Frontal cortex (tissue), 4 donors: ENCODE measurements at places on chromosomes 6 and 20. TPM values are rescaled to one million over a fixed set of nuclear protein-coding genes. Genes with fewer than 3 reads are reported as not detected.

GRCh38 chr20:58239216-58239615 is 10.8 kb upstream of the ANKRD60 start:
- no peak for DNase-seq

DNA sequence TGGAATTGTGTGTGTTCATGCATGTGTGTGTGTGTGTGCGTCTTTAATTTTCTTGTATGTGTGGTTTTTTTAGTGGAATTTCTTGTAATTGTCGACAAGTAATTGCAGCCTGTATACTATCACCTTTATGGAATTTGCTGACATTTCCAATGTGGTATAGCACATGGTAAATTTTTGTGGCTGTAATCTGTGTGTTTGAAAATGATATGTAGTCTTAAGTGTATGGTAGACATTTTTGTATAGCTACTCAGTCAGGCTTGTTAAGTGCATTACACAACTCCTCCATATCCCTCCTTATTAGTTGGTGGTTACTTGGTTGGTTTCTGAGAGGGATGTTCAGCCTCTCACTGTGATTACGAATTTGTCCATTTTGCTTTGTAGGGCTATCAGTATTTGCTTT is 384.5 kb upstream of the HSF2 start:
- no peak for DNase-seq

TFAP2C gene
- 2.4 TPM for total RNA-seq

DNA sequence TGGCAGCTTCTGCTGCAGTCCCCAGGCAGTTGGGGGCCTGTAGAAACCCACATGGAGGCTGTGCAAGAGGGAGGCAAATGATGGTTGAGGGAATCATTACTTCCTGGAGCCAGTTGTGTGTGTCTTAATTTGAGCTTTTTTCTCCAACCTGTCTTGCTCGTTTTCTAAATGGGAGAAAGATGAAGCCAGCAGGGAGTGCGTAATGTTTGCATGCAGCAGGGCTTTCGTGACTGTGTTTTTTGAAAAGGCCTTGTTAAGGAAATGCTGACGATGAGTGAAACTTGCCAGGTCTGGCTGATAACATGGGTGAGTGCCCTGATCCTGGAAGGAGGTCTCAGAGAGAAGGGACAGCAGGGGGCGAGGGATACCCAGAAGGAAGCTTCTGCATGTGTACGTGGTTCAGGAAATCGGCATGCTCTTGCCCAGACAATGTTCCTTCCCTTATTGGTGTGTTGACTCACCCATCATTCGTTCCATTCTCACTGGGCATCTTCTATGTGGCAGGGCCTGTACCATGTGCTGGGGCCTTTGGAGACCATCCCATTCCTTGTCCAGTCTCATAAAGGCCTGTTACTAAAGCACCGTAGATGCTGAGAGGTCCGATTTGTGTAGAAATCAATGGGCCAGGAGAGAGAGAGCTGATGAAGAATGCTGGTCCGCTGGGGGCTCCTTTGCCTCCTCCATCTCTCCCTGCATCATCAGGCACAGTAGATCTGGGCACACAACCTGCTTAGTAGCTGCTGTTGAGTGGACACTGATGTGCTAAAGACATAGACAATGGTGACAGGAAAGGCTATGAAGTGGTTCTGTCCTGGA is 27.4 kb downstream of the GLP1R start:
- no peak for DNase-seq

DNA sequence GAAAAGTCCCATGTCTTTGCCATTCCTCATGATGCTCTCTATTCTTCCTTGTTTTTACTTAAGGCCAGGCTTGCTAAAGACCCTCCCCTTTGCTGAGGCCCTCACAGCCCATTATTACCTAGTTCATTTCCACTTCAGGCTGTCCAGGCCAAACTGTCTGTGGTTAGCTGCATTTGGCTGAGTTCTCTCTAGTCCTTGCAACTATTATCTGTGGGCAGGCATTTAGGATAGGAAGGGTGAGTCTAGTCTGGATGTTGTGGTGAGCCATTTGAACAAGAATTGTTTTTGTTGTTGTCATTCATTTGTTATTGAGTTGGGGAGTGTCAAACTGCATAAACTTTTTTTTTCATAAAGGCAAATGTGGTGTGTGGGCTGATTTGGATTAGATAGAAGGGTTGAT is 182.4 kb downstream of the CD109 start:
- DNase-seq: no peak

CCR6 gene
- total RNA-seq: not detected

DNA sequence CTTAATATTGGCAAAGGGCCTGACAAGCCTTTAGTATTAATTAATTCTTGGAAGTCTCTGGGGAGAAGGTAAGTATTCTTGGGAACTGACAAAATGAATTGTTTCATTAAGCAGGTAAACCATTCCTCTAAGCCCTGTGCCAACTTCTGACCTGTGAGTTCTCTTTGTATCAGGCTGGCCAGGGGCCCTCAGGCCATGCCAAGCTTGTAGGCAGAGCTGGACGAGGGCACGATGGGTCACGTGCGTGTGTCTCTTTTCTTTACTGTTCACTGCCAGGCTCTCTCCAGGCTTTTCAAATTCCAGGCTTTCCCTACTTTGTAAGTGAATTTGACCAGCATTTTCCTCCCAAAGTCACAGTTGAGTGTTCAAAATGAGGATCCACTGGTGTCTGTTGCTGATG is 112.4 kb downstream of the NRN1 start:
- no peak for DNase-seq

DNA sequence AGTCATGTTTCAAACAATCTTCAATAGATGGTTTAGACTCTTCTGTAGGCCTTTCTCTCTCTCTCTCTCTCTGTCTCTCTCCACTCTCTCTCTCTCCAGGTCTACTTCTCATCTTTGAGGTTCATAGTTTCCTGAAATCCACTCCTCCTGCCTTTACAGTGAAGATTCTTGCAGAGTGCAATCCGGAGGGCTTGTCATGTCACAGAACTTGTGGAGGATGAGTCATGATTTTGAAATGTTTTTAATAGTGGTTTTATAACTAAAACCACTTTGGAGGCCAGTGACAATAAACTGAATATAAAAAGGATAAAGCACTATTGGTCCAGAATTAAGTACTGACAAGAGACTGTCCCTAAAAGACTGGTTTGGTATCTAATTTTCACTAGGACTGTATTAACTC is 156.3 kb downstream of the KIF6 start:
- DNase-seq: no peak

DNA sequence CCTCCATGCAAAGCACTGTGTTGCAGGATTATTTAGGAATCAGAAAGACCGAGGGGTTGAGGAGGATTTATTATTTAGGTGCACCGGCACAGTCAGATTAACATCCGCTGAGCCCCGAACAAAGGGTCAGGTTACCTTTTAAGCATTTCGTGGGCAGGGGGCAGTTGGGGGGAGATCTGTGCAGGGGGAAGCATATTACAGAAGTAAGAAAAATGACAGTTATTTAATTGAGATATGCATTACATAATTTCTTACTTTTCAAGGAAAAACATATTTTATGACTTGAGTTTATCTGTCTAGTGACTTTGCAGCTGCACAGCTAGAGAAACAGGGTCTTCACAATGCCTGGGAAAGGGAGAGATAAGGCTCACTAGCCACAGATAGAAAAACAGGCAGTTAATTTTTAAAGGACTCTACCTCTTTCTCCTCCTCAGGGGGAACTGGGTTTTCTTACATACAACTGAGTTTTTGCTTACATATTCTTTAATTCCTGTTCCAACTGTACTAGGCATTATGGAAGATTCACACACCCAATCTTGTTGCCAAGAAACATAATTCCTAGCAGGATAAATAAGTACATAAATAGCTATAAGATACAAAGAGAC is 1.7 kb upstream of the HINT3 start:
- DNase-seq: no peak

GRCh38 chr20:20192366-20192765 is 140.0 kb downstream of the CFAP61 start:
- DNase-seq: no peak

RREB1 gene
- 1.6 TPM for total RNA-seq

VWA7 gene
- total RNA-seq: under 0.01 TPM

LGSN gene
- 0.82 TPM for total RNA-seq

DNA sequence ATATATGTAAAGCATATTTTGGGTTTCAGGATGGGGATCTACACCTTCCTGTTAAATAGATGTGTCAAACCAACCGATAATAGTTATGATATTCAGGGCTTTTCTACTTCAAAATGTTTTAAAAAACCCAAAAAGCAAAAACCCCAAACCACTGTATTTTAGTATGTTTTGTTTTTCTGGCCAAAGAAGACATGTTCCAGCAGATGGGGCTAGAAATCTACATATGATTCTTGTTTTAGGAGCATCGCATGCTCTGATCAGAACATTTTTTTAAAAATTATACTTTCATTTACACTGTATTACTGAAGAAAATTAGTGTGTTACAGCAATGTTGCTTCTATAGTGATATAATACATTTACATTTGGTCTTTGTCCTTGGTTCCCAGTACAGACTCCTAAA is 11.0 kb downstream of the RMND1 start:
- DNase-seq: no peak

SYCP2L gene
- 5.7 TPM for total RNA-seq

SLC17A1 gene
- not detected for total RNA-seq

DNA sequence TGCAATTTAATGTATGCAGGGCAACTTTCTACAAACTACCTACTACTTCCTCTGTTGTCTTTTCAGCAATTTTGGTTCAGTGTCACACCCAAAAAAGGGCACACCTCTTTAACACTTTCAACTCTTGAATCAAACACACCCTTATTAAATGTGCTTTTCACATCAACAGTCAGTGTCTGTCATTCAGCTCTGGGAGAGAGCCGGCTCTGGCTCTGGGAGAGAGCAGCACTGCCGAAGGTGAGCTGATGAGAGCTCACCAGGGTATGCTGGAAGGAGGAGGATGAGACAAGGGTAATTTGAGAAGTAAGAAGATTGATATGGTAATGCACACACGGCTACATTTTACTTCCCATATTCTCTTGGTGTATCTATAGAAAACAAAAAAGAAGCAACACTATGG is 134.3 kb downstream of the RTN4IP1 start:
- no peak for DNase-seq

DNA sequence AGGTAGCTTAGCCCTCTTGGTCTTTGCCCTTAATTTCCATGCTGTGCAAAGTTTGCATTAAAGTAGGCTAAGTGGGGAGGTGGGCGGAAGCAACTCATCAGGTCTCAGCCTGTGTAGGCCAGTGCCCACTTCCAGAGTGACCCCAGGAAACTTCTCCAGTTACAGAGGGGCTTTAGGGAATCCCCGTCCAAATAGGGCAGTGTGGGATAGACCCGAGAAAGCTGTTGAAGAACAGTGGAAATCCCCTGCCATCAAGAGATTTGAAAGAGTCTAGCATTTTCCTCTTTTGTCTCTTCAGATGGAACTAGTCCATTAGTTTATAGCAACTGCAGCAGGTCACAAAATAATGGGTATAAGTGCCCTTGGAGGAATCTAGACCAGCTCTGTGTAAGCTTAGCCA is 20.2 kb downstream of the SF3B5 start:
- DNase-seq: no peak

SIRPD gene
- total RNA-seq: not detected

GRCh38 chr20:34514897-34515483 is 1.2 kb upstream of the DYNLRB1 start:
- DNase-seq: no peak

GRCh38 chr6:35727935-35728682 is 8.7 kb upstream of the ARMC12 start:
- peak; percentile 89 for DNase-seq

DNA sequence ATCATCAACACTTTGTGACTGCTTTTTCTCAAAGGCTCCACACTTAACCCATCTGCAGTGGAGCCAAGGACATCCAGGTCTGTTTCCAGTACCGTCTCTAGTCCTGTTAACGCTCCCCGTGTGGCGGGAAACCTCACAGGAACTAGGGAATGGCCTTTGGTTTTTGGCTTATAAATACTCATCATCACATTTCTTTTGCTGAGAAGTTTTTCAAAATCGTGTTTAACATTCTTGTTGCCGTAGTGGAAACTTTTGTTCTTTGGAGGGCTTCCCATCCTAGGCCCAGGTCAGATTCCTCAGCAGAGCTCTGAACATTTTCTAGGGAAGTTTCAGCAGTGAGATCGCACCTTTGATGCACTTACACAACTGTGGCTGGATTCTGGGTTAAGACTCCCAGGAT is 24.6 kb downstream of the DAAM2 start:
- no peak for DNase-seq

GRCh38 chr6:52263709-52264540 is 19.6 kb upstream of the IL17F start:
- DNase-seq: peak; percentile 54

- no peak for DNase-seq
Observed at GRCh38 chr20:17889226-17889625, 79.4 kb downstream of the SNX5 start.

DNA sequence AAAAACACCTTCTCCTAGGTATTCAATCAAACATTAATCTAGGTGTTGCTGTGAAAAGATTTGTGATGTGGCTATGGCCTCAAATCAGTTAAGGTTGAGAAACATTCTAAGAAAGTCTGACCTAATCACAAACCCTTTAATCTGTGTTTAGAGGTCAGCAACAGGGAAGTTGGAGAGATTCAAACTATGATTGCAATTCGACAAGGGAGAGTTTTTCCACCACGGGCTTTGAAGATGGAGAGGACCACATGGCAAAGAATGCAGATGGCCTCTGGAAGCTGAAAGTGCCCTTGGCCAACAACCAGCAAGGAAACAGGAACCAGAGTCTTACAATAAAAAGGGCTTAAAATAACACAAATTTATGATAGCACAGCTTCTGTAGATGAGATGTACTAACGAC is 29.6 kb upstream of the LGSN start:
- no peak for DNase-seq

- no peak for DNase-seq
Observed at GRCh38 chr6:1820165-1820564, 210.4 kb downstream of the FOXC1 start.

GRCh38 chr20:23356203-23356602 is 5.6 kb downstream of the NXT1 start:
- DNase-seq: no peak
